ENCODE measurements at places on chromosomes 13 and 19. TPM values are rescaled to one million over a fixed set of nuclear protein-coding genes. Genes with fewer than 3 reads are reported as not detected.

Gene SLC6A16
- 1.0 TPM for total RNA-seq

Gene FARP1
- total RNA-seq: 26.5 TPM

Gene OR1I1
- total RNA-seq: not detected

Gene STOML3
- not detected for total RNA-seq

Gene B3GNT3
- total RNA-seq: 0.32 TPM

Gene FFAR2
- 0.84 TPM for total RNA-seq

Gene ADGRE3
- total RNA-seq: not detected

Gene KLF1
- not detected for total RNA-seq

Gene RGS9BP
- 0.31 TPM for total RNA-seq

Gene CGB8
- total RNA-seq: not detected

- DNase-seq: no peak
Observed at GRCh38 chr13:99287551-99287950, 19.6 kb downstream of the GPR183 start.

DNA sequence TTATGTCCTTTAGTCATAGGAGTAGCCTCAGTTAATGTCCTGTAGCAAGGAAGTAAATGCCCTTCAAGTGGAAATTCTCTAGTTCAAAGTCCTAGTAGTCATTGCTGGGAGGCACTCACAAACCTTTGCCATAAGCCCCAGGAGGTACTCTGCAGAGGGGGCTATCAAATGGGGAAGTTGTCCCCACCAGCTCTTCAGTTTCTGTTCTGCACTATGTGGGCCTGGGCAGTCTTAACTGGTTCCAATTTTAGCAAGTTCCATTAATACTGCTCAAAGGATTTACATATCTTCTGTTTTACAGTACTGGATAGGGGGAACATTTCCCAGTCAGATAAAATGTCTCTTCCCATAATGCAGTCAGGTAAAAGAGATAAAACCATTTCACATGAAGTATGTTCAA is 101.3 kb downstream of the B3GLCT start:
- DNase-seq: no peak

- no peak for DNase-seq
Observed at GRCh38 chr13:78601124-78601873, 2.1 kb downstream of the POU4F1 start.

DNA sequence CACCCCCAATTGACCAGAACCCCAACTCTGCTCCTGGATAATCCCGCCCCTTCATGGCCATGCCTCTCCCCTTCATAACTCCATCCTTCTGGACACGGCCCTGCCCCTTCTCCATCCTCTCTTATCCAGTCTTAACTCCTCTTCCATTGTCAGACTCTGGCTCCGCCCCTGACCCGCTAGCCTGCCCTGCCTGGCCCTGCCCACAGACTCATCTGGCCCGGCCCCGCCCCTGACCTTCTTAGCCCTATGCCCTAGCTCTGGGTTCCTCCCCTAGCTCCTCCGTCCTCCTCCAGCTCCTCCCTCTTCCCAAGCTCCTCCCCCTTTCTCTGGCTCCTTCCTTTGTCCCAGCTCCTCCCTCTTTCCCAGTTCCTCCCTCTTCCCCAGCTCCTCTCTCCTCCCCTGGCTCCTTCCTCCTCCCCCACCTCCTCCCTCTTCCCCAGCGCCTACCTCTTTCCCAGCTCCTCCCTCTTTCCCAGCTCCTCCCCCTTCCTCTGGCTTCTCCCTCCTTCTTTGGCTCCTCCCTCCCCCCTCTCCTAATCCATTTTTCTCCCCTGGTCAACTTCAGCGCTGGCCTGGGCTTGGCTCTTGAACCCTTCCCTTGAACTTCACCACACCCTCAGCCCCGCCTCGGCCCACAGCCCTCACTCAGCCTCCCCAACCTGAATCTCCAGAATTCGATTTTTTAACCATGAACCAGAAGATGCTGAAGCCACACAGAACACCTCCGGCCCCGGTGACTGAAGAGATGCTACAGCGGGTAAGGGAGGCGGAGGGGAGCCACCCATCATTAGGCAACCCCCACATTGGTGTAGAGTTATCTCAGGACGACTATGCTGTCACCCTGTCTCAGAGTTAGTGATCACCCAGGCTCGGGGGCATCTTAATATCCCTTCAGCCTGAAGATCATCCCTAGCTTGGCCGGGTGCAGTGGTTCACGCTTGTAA is 9.2 kb upstream of the ZNF358 start:
- no peak for DNase-seq

GRCh38 chr19:41321600-41322270 is 11.8 kb downstream of the CCDC97 start:
- no peak for DNase-seq

GRCh38 chr13:80199585-80200292 is 141.2 kb downstream of the SPRY2 start:
- no peak for DNase-seq

- peak; percentile 44 for DNase-seq
Observed at GRCh38 chr13:51844862-51845573, at the start of gene TMEM272. Gene TMEM272 (minus strand): TSS chr13:51845177. CDS start chr13:51838530, 6,647 bp downstream.

- no peak for DNase-seq
Observed at GRCh38 chr19:6682607-6683128, 12.7 kb upstream of the TNFSF14 start.

DNA sequence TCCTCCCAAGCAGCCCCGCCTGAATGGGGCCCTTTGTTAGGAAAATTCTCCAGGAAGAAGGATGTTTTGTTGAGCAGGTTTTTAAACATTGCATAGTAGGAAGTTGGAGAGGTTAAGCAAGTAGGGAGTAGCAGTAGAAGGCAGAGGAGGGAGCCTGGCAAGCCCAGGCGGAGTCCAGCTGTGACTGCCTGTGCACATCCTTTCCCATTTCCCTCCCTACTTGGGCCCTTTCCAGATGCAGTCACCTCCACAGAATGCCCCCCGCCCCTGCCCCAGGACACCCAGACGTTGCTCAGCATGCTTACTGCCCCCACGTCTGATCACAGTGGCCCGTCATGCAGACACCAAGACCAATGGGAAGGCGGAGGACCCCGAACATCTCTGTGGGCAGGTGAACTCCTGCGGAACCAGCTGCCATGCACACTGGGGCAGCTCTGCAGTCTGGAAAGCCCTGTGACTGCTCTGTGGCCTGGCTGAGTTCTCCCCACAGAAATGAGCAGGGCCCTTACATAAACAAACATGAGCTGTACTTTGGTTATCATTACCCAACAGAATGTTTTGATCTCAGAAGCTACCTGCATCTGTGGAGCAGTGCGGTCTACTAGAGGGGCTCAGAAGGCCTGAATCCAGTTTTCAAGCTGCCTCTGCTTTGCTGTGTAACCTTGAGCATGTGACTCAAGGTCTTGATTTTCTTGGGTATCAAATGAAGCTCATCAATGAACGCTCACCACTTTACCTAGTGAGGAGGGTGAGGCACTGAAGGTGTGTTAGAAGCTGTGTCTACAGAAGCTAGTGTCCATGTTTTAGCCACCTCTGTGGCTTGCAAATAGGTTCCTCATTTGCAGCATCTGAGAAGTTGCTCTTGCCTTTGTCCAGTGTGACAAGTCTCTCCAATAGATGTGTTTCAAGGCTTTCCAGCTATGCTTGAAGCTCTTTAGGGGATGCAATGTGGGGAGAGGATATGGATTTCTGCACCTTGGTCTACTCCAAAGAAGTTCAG is 84.2 kb downstream of the TNFRSF19 start:
- DNase-seq: no peak

- no peak for DNase-seq
Observed at GRCh38 chr19:40567040-40567749, 9.5 kb upstream of the SHKBP1 start.

- no peak for DNase-seq
Observed at GRCh38 chr19:51098365-51099046, 9.7 kb downstream of the CTU1 start.

- DNase-seq: no peak
Observed at GRCh38 chr13:40271931-40272775, 394.3 kb downstream of the FOXO1 start.

GRCh38 chr13:99269627-99270241 is 11.6 kb upstream of the GPR18 start:
- DNase-seq: no peak

DNA sequence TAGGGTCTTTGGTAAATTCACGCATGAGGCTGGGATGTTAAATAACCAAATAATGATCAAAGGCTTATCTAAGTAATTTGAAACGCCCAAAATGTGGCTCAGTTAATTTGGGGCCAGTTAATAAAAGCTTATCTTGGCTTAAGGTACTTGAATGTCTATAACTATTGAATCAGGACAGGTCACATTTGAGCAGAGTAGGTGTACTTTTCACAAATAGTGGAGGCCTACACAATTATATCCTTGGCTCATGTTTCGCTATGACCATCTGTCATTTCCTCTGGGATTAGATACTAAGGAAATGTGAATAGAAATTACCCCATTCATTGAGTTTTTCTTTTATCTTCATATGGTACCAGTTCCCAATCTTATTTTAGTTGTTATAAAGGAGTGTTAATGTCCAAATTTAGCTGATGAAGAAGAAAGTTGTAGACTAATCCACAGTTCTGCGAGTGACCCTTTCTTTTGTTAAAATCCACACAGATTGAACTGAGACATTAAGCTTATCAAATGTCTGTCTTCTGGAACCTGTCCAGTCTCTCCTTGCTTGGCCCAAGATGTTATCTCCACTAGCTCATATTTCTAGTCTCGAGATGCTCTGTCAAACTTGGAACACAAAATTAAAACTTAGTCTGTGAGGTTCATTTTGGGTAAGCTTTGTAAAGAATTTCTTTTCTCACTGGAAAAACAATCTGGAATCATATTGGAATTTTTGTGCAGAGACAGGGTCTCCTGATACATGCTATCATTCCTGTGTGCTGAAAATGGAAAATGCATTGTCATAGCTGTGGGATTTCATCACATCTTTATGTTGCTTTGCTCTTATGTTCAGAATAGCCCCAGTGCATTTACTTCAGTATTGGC is 31.0 kb downstream of the SLAIN1 start:
- DNase-seq: no peak

- DNase-seq: no peak
Observed at GRCh38 chr19:57946316-57946715, 1.2 kb downstream of the ZNF256 start.

- no peak for DNase-seq
Observed at GRCh38 chr13:49314344-49314882, 66.7 kb downstream of the CDADC1 start.
